ENCODE measurements at places on chromosomes 4 and X.

DNA sequence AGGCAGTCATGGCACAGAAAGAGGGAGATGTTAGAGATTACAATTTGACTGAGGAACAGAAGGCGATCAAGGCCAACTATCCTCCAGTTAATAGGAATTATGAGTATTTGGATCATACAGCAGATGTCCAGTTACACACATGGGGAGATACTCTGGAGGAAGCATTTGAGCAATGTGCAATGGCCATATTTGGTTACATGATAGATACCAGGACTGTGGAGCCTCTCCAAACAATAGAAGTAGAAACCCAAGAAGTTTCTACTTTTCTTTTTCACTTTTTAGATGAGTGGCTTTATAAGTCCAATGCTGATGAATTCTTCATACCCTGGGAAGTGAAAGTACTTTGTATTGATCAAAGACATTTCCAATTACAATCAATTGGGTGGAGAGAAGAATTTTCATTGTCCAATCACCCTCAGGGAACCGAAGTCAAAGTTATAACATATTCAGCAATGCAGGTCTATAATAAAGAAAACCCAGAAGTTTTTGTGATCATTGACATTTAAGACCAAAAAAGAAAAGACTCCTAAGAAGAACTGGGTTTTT lies 139.1 kb downstream of the MAB21L2 start:
- no peak for DNase-seq

DNA sequence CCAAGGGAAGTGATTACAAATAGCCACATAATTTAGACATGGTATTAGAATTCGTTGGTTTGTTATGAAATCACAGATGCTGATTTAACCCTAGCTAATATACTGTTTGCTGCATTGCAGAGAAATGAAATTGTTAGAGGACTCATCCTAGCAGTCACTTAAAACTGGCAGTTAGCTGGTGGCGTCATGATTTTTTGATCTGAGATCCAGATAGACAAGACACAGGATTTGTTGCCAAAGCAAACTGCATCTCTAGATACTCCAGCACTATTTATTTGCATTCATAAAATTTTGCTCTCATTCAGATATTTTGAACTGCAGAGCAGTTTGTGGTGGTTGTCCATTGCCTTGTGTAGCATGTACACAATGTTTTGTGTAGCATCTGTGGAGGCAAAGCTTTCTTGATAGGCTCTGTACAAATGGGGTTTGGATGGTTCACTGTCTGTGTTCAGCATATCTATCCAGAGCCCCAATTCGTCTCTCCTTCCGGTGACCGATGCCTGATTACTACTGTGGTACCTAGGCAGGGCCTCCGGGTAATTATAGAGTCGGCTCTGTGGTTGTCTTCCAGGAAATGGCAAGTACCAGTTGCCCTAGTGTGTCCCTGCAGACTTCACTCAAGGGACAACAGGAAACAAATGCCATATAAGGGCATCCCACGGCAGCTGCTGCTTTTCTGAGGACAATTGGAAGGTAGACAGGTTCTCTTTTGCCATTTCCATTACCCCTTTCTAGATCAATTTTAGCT lies 30.1 kb upstream of the SPARCL1 start:
- DNase-seq: no peak

GRCh38 chr4:152415980-152416379 lies 119.9 kb downstream of the FBXW7 start:
- peak; percentile 32 for DNase-seq

DNA sequence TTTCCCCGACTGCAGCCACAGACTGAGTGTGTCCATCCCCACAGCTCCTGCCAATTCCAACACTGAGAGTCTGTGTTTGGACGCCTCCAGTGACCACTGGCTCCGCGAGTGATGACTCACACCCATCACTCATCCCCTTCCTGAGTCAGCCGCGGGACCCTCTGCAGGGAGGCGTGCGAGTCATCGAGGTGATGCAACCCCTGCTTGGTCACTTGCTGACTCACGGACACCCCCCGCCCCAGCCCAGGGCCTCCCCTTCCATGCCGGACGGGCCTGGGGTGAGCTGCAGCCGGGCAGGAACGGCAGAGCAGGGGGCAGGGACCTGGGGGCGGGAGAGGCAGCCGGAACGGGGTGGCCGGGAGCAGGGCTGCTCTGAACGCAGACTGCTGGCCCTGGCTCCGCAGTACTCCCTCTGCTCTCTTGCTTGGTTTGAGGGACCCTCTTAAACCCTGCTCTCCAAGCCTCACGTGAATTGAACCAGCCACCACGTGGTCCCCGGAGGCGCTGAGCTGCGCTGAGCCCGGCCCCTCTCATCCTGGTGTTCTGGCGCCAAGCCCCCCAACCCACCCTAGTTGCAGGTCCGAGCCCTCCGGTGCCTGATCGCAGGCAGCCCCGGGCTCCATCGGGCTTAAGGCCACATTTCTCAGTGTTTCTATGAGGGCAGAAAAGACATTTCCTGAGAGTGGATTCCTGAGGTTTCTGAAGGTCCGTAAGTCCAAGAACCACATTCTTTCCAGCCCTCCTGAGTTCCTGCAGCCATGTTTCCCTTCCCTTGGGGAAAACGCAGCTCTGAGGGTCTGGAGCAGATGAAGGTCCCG lies 32.4 kb downstream of the FGFRL1 start:
- peak; percentile 96 for DNase-seq

DNA sequence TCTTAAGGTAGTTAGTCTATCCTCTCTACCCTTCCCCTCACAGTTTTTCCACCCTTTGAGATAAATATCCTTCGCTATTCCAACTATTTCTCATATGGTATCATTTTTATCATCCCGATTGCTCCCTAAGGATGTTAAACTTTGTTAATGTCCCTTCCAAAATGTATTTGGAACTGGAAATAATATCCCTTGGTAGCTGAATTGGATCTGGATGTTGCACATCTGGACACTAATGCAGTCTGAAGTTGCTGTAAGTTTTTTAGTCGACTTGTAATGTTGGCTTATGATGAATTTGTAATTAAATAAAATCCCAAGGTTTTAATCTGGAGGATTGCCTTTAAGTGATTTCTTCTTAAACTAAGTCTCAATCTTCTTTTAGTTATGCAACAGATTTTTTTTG lies 22.5 kb downstream of the XIAP start:
- no peak for DNase-seq

DNA sequence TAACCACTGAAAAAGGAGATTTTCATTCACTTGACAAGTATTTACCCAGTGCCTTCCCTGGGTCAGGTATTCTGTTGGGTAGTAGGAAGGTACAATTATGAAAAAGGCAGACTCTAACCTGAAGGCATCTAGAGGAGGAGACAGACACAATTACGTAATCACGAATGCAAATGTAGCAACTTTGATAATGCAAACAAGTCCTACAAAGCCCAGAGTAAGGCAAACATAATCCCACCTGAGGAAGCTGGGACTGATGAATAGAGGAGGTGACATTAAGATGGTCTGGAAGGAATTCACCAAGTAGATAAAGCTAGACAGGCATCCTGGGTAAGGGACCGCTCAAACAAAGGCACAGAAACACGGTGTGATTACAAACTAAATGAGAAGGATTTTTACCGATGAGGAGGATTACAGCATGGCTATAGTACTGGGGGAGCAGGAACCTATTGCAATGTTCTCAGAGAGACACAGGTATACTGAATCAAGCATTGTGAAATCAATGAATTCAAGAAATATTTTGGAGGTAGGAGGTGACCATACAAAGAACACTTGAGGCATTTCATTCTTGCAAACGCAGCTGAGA lies 37.1 kb downstream of the TMEM150C start:
- DNase-seq: no peak

DNA sequence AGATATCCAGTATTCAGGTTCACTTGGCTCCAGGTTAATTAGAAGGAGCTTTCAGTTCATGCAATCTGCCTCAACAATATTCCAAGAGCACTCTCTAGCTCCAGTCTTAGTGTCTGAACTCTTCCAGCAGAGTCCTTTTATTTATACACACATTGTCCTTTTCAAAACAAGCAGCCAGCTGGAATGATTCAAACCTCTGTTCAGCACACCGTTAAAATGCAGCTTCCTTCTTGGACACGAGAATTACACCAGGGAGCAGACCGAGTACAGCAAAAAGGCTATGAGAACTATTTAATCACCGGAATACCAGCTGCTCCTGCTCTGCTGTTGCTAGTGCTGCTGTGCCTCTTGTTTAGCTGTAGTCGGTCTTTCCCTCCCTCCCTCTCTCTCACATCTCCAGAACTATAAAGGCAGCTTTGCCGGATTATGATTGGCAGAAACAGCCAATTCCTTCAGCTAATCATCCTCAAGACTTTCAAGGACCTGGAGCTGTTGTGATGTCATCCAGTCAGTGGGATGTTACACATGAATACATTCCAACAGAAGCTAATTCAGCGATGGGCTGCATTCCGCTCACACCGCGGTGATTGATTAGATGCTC lies at the start of gene NDST4:
Gene NDST4 (minus strand): TSS at position 115 of the 601 bp plus-strand sequence. CDS start 36,584 bp downstream, outside the sequence.
- peak; percentile 9 for DNase-seq

DNA sequence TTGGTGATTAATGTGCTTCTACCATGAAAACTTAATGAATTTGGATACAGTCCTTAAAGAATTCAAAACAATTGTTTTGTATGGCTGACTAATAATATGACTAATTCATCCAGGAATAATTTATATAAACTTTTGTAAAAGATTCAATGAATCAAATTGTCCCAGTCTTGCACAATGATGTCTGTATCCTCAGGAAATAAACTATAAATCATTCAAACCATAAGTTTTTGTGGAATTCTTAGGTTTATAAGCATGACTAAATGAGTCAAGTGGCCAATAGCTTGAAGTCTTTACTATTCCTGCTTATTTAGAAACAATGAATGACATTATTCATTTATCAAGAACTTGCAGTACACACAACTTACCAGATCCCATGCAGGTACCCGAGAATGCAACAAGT lies 935.0 kb upstream of the INTU start:
- DNase-seq: peak; percentile 9

GRCh38 chrX:120200851-120201250 lies 42.4 kb downstream of the RHOXF2 start:
- no peak for DNase-seq

DNA sequence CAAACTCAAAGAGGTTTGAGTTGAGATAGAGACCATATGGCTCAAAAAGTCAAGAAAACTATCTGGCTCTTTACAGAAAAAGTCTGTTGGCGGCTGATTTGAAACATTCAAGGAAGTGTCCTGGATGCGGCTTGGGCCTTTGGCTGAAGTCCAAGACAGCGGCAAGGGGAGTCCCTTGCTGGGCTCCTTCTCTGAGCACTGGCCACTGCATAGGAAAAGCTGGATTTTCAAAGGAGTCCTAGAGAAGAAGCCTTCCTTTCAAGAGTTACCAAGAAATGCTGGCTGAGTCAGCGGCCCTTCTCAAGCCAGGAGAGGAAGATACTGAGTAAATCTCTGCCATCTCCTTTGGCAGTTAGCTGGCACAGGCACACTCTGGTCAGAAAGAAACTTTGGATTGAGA lies 12.1 kb downstream of the APLN start:
- DNase-seq: peak; percentile 33

- DNase-seq: peak; percentile 51
Measured at GRCh38 chr4:26062215-26062614, 148.2 kb downstream of the SMIM20 start.

DNA sequence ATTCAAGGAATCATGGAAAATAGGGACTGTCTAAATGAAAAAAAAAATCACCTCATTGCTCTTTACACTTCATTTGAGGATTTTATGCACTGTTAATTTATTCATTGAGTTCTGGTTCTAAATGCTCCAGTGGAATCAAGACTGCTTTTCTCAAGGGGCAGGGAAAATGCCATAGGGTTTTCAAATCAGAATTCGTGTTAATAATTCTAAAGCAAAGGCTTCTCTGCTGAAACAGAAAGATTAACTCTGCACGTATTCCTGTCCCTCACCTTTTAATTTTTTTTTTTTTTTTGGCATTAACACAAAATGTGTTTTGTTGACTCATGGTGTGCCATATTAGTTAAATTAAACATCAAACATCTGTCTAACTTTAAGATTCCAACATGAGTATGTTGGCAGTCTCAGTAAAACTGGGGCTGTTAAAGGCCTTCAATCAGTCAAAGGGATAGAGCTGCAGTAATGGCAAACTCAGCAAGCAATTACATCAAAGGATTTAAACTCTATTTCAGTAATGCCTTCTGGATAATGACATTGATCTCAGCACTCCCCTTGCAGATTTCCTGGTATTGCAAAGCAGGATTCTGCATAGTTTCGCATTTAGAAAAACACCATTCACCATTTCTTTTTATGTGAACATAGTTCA lies 878.1 kb downstream of the RAPGEF2 start:
- DNase-seq: no peak

DNA sequence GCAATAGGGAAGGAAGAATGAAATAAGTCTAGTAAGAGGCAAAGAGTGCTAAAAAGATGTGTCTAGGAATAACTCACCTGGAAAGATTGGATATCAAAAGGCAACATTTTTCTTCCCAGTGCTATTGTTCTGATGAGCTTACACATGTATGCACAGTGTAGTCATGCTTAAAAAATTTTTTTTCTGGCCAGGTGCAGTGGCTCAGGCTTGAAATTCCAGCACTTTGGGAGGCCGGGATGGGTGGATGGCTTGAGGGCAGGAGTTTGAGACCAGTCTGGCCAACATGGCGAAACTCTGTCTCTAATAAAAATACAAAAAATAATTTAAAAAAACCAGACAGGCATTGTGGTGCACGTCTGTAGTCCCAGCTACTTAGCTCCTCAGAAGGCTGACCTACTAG lies 795.8 kb upstream of the IGFBP7 start:
- DNase-seq: no peak

DNA sequence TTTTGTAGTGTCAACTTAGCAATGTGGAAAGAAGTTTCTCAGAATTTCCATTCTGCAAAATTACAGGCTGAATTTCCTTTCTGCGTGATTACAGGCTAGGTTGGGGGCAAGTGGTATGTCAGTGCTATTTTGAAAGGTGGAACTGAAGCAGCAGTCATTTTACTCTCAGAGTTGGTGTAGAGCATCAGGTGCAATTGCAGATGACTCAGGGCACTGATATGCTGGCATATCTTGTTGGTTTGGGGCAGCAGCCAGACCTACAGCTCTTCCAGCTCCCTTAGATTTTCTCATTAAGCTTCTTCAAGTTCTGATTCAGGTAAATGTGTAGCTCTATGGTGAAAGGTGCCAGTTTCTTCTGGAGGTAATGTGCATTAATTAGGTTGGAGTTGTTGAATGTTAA lies 930.7 kb upstream of the PCDH10 start:
- no peak for DNase-seq

GRCh38 chr4:138669479-138670315 lies 345.9 kb upstream of the NOCT start:
- DNase-seq: no peak

GRCh38 chr4:158861766-158862165 lies 92.9 kb downstream of the FNIP2 start:
- no peak for DNase-seq

All from AG08395 (cell line).